ENCODE measurements at places on chromosomes 16 and 17. TPM values are rescaled to one million over a fixed set of nuclear protein-coding genes. Genes with fewer than 3 reads are reported as not detected.

DNA sequence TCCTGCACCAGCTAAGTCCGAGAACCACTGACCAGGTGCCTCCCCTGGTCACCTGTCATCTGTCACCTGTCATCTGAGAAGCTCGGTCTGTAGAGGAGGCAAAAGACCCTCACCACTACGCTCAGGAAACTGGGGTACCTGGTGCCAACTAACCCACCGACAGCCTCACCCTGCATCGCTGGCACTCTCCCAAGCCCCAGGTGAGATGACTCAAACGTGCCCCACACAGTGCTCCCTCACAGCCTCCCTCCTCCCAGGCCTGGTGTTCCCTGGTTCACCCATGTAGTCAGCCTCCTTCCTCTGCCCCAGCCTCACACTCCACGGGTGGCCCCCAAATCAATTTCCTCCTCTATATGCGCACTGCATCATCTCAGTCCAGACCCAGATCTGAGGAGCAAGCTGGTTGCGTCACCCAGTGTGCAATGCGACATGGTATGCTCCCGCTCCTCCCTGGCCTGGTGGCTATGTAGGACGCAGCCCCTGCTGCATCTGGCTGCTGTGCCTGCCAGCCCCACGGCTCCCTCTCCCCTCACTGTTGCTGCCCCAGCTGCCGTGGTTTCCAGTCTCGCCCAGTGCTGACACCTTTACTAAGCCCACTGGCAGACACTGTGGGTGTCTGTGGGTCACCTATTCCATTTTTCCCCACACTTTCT is 68.3 kb downstream of the GTF3C1 start:
- H3K27ac ChIP-seq: no peak overlapping the region
- DNase-seq: no peak
- no peaks in the 10 kb centered on the region for H3K4me1 ChIP-seq
- H3K36me3 ChIP-seq: peaks cover 53% of the 10 kb centered on the region

- DNase-seq: no peak
- H3K27ac ChIP-seq: no peak overlapping the region
- H3K4me1 ChIP-seq: no peaks in the 10 kb centered on the region
- H3K27me3 ChIP-seq: no peaks in the 10 kb centered on the region
- H3K4me3 ChIP-seq: no peak overlapping the region
- H3K36me3 ChIP-seq: no peaks in the 10 kb centered on the region
These were observed 81.6 kb upstream of the CDC42EP4 start for GRCh38 chr17:73393381-73393780.

GRCh38 chr16:27529962-27530361 is 19.8 kb downstream of the GTF3C1 start:
- H3K4me1 ChIP-seq: peaks cover 8% of the 10 kb centered on the region
- no peak overlapping the region for H3K4me3 ChIP-seq
- peaks cover 62% of the 10 kb centered on the region for H3K36me3 ChIP-seq
- DNase-seq: no peak
- H3K27me3 ChIP-seq: no peaks in the 10 kb centered on the region

Gene ALOX15B
- total RNA-seq: 0.07 TPM

Gene HID1
- 5.7 TPM for total RNA-seq

All from heart left ventricle (tissue), 16 donors.